ENCODE measurements at places on chromosomes 3 and 15. TPM values are rescaled to one million over a fixed set of nuclear protein-coding genes. Genes with fewer than 3 reads are reported as not detected.

The SH2D7 gene
- total RNA-seq, result not detected

The LRRIQ4 gene
- not detected for total RNA-seq

The PAQR5 gene
- not detected for total RNA-seq

The RTP1 gene
- total RNA-seq, result not detected

The TMIE gene
- total RNA-seq, result not detected

The RTP4 gene
- 5.2 TPM for total RNA-seq

The TMC3 gene
- not detected for total RNA-seq

The ACVR2B gene
- total RNA-seq, result 3.3 TPM

The STAC gene
- 2.1 TPM for total RNA-seq

The RARB gene
- total RNA-seq, result 3.8 TPM

The RAD51 gene
- total RNA-seq, result 3.7 TPM

DNA sequence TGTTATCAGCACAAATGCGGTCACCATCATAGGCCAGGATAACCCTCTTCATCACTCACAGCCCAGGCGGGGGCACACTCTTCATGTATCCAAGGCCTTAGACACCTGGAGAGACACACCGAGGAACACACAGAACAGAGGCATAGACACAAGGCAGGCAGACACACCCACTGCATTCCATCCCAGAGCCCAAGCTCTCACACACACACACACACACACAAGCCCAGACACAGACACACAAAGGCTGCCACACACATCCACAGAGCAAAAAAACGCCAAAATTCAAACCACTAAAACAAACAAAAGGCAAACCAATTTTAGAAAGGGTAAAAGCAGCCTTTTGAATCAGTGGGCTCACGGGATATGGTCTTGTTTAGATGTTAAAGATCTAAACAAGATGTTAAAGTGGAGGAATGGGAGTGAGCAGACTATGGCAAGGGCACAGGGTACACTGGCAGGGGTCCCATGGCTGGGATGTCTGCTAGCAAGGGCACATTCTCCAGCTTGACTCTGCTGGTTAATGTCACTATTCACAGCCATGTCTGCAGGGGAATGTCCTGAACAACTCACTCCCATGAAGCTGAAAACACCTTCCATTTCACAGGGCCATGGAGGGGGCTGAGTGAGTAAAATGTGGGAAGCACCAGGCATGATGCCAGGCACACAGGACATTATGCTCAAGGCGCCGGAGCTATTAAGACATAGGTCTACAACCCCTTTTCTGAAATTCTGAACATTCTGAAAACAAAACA is 14.9 kb upstream of the CRABP1 start:
- no peak for DNase-seq

GRCh38 chr3:197010556-197011351 is 18.9 kb downstream of the MELTF start:
- no peak for DNase-seq

GRCh38 chr15:85792102-85792731 is 2.5 kb downstream of the KLHL25 start:
- no peak for DNase-seq

DNA sequence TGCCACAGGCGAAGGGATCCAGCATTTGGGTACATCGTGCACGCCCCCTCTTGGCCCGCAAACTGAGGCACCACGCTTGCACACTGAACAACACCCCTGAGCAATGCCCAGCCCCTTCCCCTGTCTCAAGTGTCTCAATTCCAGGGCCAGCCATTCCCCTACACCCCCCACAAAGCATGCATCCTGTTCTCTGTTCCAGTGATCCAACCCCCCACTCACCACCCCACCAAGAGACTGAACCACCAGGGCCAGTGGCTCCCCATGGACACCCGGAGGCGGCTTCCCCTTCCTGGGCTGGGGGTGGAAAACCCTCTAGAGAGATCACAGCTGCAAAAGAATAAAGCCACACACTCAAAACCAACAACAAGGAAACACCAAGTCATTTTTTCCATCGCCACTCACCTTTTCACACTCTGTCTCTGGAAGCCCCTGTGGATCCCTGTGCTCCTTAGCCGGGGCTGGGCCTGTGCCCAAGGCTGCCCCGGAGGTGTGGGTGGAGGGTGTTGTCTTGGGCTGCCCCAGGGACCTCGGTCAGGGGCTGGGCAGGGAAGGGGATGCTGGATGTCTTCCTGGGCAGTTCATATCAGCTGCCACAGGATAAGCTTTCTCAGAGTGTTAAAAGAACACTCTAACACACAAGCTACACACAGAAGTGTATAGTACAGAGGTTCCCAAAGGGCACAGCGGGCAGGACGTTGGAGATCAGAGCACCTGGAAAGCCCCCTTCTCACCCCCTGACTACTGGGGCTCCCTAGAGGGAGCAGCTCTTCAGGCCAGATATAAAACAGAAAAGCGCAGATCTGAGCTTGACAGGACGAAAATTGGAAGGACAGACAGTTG is 92.5 kb downstream of the CHSY1 start:
- no peak for DNase-seq

DNA sequence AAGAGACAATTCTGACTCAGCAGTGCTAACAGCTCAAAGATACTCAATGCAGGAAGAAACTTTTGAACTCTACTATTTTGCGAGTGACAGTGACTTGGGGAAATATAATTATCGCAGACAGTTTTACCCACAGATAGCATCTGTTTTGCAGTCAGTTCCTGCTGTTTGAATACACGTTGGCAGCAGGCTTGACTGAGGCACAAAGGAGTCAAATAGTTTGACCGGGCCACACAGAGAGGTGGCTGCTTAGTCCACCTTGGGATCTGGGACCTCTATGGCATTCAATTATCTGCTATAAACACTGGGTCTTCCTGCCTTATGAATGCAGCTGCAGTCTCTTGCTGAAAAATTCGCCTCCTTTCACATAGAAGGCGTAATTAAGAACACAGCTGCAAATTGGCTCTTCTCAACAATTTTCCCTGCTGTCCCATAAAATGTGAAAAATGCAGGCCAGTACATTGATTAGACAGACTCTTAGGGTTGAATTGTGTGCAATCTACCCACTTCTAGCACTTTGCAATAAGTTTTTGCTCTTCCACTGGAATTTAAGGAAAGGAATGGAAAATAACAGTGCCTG is 56.5 kb downstream of the OTOL1 start:
- DNase-seq, result no peak

GRCh38 chr3:108976058-108976457 is 22.4 kb upstream of the GUCA1C start:
- no peak for DNase-seq

GRCh38 chr15:88744548-88745020 is 58.7 kb upstream of the ACAN start:
- no peak for DNase-seq

- no peak for DNase-seq
Measured at GRCh38 chr3:126667631-126668449, 12.9 kb upstream of the TXNRD3 start.

DNA sequence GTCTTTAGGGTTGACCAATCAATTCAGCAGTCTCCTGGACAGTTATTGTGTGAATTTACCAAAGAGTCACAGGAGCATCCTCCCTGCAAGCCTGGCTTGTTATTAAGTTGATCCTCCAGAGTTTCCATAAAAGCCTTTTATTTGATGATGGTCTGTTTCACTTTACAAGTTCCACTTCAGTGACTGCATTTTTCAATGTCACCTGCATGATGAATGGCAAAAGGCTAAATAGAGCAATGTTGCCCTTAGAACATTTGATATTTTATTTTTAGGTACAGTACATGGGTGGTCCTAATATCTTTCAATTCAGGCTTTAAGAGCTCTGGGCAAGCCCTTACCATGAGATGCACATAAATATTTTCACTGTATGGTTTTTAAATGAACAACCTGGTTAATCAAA is 22.6 kb downstream of the GUCA1C start:
- no peak for DNase-seq

DNA sequence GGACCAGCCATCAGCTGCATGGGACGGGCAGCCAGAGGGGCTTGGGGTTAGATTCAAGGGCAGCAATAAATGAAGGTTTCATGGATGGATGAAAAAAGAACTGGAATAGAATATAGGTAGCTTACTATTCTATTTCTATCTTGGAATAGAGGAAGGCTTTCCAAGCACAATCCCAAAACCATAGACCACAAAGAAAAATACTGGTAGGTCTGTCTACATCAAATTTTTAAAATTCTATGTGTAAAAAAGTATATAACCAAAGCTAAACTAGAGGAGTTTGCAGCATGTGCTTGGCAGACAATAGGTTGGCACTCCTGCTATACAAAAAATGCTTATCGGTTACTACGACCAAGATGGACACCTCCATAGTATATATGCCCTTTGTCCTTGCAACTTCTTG is 7.2 kb upstream of the FBLN2 start:
- DNase-seq, result no peak

GRCh38 chr3:31196881-31197364 is 302.5 kb upstream of the GADL1 start:
- DNase-seq, result no peak

DNA sequence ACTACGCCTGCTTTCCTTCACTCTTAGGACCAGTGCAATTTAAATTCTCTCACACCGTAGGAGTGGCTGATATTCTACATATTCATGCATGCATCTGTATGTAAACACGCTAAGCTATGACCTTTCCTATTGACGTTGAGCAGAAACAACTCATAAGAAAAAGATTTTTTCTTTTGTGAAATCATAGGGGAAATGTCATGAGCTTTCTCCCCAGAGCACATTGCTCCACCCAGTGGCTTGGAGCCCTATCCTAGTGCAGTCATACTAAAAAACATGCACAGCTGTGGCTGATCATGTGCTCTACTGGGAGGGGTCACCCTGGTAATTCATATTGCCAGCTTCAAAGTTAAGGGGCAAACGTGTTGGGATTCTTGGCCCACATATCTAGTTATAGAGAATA is 1.8 kb upstream of the MESD start:
- no peak for DNase-seq

DNA sequence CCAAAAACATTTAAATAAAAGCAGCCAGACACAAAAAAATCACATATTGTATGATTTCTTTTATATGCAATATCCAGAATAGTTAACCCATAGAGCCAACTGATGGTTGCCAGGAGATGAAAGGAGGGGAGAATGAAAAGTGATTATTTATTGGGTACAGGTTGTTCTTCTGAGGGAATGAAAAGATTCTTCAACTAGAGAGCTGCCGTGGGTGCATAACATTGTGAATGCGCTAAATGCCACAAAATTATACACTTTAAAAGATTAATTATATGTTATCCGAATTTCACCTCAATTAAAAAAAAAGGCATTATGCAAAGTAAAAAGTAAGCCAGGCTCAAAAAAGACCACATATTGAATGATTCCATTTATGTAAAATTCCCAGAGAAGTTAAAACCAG is 36.1 kb downstream of the PRKAR2A start:
- no peak for DNase-seq

- DNase-seq, result no peak
Measured at GRCh38 chr3:142609136-142609535, 12.9 kb downstream of the PLS1 start.

DNA sequence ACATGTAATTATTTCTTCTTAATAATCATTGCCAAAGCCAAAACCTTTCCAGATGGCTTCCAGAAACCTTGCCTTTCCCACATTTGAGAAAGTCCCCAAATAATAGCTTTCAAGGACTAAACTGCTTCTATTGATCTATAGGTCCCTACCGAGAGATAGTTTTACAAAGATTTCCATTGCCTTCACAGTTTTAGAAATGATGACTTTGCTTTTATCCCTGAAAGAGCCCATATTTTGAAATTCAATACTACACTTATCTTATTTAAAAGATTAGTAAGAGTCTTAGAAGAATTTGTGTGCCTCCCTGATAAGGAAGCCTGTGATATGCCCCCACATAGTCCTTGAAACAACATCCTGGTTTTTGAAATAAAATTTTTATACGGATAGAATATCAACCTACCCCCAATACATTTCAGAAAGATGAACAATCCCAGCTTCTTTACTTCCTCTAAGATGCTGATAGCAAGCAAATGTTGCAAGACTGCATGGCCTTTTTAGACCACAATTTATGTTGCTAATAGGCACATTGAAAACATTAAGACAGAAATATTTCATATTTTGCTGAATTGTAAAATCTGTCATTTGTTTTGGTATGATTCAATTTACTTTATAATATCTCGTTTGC is 146.3 kb downstream of the TMCO5A start:
- no peak for DNase-seq

DNA sequence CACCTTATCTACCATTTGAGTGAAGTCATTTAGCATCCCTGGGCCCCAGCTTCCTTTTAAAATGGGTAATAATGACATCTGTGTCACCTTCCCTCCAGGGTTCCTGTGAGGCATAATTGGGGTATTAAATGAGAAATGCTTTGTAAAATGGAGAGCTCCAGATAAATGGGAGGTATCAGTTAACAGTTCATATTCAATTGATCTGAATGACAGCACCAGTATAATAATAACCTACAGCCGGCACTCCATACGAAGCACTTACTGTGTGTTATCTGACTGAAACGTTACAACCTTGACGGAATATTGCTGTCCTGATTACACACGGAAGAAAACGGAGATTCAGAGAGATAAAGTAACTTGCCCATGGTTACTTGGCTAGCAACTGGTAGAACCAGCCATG is 53.6 kb downstream of the BHLHE40 start:
- DNase-seq, result no peak

- DNase-seq, result no peak
Measured at GRCh38 chr3:113754494-113755159, 7.8 kb downstream of the ATP6V1A start.

DNA sequence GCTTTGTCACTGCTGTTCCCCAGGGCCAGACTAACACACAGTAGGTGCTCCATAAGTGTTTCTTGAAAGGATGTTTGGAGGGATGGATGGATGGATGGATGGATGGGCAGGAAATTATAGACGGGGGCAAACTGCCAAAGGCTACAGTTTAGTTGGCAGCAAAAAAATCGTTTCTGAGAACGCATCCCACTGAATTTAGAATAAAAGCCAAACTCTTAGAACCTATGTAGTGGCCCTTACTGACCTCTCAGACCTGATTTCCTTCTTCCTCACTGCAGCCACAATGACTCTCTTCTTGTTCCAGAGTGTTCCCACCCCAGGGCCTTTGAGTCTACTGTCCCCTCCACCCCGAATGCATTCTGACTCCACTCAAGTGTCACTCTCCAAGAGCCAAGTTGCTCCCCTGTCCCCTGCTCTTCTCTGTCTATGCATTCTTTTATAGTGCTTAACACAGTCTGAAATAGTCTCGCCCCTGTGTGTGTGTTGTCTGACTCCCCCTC is 5.2 kb upstream of the GATA2 start:
- peak; percentile 37 for DNase-seq

DNA sequence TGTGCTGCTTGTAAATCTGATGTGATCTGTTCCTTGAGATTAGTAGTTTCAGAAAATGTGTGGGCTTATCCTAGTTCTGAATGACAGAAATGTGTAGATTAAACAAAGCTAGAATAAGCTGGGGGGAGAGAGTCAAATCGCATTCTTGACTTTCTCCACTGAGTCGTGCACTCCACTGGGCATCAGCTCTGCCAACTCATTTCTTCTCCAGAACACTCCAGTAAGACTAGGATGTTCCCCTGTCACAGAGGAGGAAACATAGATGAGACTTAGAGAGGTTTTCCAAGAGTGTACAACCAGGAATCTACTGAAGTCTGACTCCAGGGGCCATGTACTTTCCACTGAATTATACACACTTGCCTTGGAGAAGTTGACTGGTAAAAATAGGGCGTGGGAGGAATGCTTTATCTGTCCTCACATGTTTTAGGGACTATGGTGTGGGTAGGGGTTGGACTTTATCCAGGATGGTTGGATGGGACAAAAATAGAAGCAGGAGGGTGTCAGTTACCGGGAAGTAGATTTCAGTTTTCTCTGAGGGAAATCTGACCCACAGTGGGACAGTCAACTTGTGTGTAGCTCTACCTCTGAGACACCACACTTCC is 298.2 kb downstream of the UBE2E2 start:
- no peak for DNase-seq
